NCI-H2107 (cell line): ENCODE measurements at places on chromosomes 2 and 18.

- no peak for DNase-seq
Observed at GRCh38 chr2:9889812-9890261, 46.6 kb downstream of the TAF1B start.

- no peak for DNase-seq
Observed at GRCh38 chr2:191690327-191690726, 12.4 kb downstream of the NABP1 start.

DNA sequence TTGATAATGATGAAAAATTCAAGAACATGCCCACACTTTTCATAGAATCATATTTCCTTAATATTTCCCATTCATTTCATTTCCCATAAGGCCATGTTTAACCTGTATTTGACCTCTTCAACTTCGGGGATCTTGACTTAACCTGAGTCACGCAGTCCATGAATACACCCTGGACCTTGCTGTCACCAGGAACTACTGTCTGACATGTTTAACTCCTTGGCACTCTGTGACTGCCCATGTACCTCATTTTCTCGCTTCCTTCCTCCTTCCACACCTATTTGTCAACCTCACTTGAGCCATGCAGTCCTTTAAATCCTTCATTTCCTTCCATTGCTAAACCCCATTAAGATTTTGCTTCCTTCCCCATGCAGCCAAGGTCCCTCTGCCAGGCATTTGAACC lies 16.3 kb downstream of the ABCB11 start:
- DNase-seq: no peak

DNA sequence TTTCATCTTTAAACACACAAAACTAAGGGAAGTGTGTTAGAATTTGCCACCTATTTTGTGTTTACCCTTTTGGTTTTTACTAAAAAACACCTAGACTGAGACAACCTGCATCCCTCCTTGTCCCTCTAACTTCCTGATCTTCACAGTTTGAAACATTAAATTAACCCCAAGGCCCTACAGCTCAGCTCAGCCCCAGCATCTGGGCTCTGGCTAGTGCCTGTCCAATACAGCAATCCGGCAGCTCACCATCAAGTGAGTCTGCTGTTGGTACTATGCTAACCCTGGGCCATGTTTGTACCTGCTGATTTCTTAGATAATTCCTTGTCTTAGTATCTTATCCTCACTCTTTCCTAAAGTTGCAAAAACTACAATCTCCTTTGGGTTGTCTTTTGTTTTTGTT lies 162.4 kb downstream of the DSEL start:
- no peak for DNase-seq

- no peak for DNase-seq
Observed at GRCh38 chr2:153990771-153991170, 119.0 kb downstream of the GALNT13 start.

- DNase-seq: no peak
Observed at GRCh38 chr2:74777161-74777900, 56.6 kb upstream of the HK2 start.

- no peak for DNase-seq
Observed at GRCh38 chr2:207784898-207785297, 15.2 kb upstream of the FZD5 start.

GRCh38 chr18:6059551-6059950 lies 164.2 kb upstream of the TMEM200C start:
- DNase-seq: no peak

- DNase-seq: no peak
Observed at GRCh38 chr18:10099539-10100140, 185.8 kb downstream of the VAPA start.

GRCh38 chr2:15622614-15623480 lies 31.2 kb downstream of the DDX1 start:
- no peak for DNase-seq

DNA sequence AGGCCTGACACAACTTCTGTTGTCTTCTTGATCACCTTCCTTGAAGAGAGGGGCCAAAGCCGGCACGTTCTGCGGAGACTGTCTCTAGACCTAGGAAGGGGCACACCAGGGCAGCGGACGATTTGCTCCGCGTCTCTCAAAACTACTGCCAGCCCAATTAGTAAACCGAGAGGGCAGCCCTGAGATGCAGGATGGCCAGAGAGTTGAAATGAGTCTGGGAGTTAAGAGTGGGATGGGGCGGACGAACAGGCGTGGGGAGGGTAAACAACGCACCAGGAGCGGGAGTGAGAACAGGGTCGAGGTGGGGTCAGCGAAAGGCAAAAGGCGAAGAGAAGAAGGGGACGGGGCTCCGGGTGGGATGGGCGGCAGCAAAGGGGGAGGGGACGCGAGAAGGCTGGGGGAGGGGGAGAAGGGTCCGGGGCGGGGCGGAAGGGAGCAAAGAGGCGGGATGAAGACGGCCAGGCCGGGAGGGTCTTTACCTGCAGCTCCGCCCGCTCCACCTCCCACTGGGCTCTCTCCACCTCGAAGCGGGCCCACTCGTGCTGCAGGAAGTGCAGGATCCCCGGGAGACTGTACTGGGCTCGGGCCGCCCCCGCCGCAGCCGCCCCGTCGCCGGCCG lies 476 bp downstream of the STRN start:
- DNase-seq: no peak

GRCh38 chr2:9809064-9809356 lies 34.3 kb upstream of the TAF1B start:
- DNase-seq: no peak

GRCh38 chr2:38109732-38110181 lies 33.8 kb upstream of the CYP1B1 start:
- no peak for DNase-seq

- no peak for DNase-seq
Observed at GRCh38 chr2:45833968-45834344, 182.5 kb downstream of the PRKCE start.

- DNase-seq: no peak
Observed at GRCh38 chr2:104744537-104744936, 109.4 kb upstream of the POU3F3 start.

DNA sequence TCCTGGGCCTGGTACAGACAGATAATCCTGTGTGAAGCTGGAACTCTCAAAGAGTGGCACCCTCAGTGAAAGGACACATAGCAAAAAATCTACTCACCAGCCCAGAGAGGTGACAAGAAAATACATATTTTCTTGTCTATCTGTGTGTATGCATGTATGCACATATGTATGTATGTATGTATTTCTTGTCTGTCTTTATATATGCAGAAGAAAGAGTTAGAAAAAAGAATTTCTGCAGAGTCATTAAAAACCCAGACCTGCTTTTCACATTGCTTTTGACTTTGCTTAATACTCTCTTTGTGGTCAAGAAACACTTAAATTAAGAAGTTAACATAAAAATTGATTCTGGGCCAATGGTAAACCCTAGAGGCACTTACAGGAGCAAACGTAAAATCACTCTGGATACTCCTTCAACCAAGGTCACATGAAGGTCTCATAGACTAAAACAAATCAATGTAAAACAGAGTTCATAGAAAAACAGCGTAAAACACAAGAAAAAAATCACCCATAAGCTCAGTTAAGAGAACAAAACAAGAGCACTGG lies 16.5 kb upstream of the AAK1 start:
- DNase-seq: no peak

DNA sequence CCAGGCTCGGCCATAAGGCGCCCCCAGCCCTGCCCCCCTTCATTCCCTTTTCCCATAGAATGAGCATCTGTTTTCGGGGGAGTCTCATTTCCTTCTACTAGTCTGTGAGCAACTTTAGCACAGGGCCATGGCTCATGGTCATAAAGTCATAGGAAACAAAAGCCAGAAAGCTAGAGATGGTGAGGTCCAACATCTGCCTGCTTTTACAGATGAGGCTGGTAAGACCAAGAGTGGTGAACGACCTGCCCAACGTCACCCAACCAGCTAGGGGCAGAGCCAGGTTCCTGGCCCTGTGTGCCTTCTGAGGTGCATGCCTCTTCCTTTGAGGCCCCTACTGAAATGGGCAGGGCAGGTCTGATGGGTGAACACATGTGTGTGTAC lies 212.7 kb downstream of the DYSF start:
- no peak for DNase-seq

DNA sequence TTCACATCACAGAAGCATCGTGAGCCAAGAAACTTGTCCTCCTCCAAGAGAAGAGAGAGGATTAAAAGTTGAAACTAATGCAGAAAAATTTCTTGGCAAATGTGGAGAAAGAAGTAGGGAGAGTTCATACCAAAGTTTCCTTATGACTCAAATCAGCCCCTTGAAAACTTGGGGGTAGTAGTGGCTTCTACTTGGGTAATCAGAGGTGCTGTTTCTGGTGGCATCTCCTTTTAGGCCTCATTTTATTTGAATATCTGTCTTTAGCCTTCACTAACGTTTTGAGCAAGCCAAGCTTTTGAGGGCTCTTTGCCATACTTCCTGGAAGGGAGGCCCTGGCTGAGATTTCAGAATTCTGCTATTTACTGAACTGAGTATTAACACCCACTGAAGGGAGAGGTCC lies 515.3 kb upstream of the MEX3C start:
- no peak for DNase-seq

GRCh38 chr2:221589696-221590095 lies 17.6 kb upstream of the EPHA4 start:
- DNase-seq: no peak

DNA sequence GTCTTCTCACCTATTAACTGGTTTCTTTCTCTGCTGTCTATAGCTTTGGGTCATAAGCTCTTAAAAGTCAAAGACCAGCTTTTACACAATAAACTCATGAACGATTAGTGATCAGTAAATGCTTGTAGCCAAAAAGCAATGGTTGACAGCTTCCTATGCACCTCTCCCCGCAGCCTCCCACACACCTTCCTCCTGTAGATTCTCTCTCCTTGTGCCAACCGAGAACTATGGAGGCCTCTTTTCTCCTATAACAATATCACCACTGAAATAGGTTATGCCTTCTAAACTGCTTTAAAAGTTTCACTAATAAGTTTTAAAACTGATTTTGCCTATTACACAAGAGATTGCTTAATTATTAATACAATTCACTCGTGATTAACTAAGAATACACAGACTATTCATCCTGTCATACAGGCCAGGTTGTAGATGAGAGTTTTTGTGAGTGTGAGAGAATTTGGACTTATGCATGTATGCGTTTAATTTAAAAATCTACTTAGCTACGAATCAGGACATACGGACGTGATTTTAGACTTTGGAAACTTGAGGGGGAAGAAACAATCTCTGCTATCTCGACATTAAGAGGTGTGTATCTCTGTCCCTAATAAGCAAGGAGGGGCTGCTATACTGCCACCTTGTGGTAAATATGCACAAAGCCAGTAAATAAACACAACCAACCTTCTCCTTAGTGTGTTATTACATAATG lies 229.1 kb upstream of the RBBP8 start:
- DNase-seq: no peak

DNA sequence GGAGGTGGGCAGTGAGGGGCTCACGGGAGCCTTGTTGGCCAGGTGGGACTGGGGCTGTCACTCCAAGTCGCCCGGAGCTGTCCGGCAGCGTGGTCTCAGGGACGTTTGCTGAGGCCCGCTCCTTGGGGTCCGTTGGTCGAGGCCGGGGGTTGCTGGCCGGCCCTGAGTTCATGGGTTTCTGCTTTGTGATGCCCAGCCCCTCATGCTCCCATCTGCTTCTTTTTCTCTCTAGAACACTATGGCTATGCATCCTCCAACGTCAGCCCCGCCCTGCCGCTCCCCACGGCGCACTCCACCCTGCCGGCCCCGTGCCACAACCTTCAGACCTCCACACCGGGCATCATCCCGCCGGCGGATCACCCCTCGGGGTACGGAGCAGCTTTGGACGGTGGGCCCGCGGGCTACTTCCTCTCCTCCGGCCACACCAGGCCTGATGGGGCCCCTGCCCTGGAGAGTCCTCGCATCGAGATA lies 14.5 kb downstream of the NFATC1 start:
- no peak for DNase-seq

GRCh38 chr2:207987025-207987716 lies 38.2 kb downstream of the PLEKHM3 start:
- DNase-seq: no peak

GRCh38 chr2:180709392-180710145 lies 270.8 kb upstream of the UBE2E3 start:
- DNase-seq: no peak

GRCh38 chr2:57696016-57696415 lies 350.6 kb upstream of the VRK2 start:
- no peak for DNase-seq
